Stromal cell of bone marrow (primary cell): ENCODE measurements at places on chromosomes 2 and 18.

- DNase-seq = no peak
Observed at GRCh38 chr18:45541421-45541820, 73.9 kb upstream of the SLC14A2 start.

- DNase-seq = no peak
Observed at GRCh38 chr18:61817086-61817485, 75.7 kb downstream of the RNF152 start.

DNA sequence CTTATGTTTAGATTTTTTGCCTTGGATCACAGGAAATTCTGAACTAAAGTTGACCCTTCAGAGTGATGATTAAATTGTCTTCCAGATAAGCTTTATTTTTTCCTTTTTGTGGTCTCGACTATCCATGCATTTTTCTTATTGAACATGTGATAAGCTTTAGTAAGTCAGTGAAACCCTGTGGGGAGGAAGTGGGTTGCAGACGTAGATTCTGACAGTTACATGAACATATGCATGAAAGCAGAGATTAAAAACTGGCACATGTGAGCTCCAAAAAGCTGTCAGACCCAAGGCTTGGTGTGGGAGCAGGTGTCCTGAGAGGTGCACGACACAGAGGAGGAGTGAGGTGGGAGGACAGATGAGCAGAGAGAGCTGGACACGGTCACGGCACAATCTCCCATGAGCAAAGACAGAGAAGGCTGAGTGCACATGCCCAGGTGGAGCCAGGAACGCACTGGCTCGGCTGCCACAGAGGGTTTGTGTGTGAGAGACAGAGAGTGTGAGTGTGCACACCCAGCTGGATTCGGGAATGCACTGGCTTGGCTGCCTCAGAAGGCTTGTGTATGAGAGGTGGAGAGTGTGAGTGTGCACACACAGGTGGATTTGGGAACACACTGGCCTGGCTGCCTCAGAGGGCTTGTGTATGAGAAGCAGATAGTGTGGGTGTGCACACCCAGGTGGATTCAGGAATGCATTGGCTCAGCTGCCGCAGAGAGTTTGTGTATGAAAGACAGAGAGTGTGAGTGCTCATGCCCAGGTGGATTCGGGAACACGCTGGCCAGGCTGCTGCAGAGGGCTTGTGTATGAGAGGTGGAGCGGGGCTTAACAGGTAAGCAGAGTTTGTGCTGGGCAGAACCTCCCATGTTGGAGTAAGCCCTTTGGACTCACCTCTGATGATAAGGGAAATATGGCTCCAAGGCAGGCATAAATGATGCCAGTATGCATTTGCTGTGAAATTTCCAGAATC lies 849.1 kb upstream of the SALL3 start:
- no peak for DNase-seq

- DNase-seq = peak; percentile 96
Observed at GRCh38 chr18:24075767-24076597, 61.4 kb downstream of the TTC39C start.

- DNase-seq = no peak
Observed at GRCh38 chr2:119109866-119110265, 48.7 kb downstream of the C1QL2 start.

DNA sequence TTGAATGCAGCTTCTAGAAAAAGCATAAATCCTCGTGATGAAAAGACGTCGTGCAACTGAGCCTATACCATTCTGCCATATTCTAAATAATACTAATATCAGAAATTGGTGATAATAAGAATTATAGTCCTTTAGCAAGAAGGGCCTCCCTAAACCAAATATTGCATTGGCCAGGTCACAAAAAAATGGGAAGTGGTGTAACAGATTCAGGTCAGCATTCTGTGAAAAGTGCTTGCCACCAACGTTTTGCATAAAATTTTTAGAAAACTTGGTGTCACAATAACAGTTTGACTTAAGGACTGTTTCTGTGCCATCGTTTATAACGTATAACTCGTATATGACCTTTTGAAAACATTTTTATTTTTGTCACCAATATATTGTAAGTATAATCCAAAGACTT lies 603.6 kb downstream of the CPS1 start:
- DNase-seq = no peak

GRCh38 chr2:125516496-125517109 lies 1139.4 kb upstream of the GYPC start:
- no peak for DNase-seq

DNA sequence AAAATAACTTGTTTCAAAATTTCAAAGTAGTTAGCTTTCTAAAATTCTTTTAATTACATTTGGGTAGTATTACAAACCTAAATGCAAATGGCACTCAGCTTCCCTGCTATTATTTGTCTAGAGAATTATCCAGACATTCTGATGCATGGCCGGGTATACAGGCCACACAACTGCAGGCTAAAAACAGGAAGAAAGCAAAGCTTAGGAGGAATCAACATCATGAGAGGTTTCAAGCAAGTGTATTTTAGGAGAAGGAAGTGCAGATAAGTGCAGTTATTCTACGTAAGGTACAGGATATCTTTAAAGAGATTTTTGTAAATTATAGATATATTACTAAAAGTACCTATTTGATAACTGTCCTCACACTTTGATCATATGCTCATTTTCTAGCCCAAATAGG lies 46.8 kb upstream of the RNU4ATAC start:
- DNase-seq = no peak

- no peak for DNase-seq
Observed at GRCh38 chr2:216807857-216808272, 52.0 kb downstream of the TNP1 start.

DNA sequence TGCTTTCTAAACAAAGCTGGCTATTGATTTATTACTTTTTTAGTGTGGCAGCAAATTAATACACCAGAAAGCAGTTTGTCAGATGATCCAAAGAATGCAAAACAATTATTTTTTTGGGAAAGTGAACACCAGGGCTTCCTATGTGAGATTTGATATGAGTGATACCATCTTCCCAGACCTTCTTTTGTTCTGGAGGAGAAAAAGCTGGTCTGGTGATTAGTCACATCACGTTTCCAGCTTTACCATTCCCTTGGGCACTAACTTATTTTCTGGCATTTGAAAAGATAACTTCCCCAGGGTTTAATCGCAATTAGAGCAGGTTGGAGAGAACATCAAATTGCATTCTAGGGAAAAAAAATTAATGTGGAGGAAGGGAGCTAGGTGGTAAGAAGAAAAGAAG lies 182.9 kb upstream of the TANK start:
- DNase-seq = no peak

GRCh38 chr2:186693446-186693832 lies 421 bp upstream of the FAM171B start:
- no peak for DNase-seq

DNA sequence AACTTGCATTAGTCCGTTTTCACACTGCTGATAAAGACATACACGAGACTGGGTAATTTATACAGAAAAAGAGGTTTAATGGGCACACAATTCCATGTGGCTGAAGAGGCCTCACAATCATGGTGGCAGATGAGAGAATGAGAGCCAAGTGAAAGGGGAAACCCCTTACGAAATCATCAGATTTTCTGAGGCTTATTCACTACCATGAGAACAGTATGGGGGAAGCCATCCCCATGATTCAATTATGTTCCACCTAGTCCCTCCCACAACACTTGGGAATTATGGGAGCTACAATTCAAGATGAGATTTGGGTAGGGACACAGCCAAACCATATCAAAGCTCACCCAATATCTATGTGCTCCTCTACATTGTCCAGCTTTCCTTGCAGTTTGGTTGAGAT lies 16.0 kb upstream of the SERPINE2 start:
- DNase-seq = no peak
